ENCODE measurements at places on chromosomes 1 and 21.

DNA sequence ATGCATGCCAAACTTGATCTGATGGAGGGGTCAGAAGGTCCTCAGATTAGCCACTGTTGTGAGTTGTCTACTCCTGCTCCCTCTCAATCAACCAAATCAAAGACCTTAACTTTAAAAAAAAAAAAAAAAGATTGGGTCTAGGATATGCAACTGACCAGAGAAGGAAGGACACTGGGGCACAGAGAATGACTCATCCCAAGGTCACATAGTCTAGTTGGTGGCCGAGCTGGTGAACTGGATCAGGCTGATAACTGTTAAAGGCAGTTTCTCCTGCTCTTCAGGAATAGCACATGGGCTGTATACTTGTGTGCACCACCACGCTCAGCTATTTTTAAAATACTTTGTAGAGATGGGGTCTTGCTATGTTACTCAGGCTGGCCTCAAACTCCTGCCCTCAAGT, 14.8 kb upstream of the S100A7 start:
- no peak for DNase-seq

GRCh38 chr1:25699500-25700143, 83.0 kb downstream of the MAN1C1 start:
- DNase-seq, result no peak

DNA sequence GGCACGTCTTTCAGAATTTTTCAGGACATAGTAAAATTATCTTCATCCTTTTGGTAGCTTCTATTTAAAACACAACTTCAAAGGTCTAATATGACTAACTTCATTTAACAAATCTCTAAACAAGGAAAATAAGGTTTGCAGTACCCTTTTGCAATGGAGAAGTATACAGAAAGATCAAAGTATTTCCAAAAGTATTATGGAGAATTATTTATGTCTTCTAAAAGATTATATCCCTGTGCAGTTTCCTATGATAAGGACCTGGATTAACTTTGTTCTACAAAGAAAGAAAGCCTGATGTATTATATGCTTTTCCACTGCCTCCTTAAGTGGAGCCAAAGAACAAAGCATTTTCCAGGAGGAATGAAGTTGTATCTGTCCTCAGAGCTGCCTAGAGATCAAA, 353.0 kb upstream of the RUNX1 start:
- no peak for DNase-seq

GRCh38 chr1:84510668-84511067, 4.3 kb upstream of the GNG5 start:
- DNase-seq, result no peak

DNA sequence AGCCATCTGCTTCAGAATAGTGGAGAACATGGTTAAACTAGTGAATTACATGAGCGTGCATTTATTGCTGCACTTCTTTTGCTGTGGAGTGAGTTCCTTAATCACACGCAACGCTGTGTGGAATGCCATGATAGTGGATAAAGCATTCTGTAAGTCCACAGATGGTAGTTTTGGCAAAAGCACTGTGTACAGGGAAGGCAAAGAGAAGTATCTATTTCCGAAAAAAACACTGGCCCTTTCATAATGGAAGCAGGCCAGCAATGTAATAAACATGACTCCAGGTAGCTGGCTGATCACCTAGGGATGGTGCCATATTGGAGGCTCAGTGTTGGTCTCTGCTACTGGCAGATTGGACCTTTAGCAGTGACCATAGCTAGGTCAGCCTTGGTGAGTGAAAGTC, 67.6 kb downstream of the FH start:
- DNase-seq, result no peak

Measured in common myeloid progenitor, CD34-positive (primary cell).